Brain pericyte (primary cell): ENCODE measurements at places on chromosomes 4 and X.

GRCh38 chr4:77586951-77587383 is 18.7 kb upstream of the CXCL13 start:
- DNase-seq: no peak

DNA sequence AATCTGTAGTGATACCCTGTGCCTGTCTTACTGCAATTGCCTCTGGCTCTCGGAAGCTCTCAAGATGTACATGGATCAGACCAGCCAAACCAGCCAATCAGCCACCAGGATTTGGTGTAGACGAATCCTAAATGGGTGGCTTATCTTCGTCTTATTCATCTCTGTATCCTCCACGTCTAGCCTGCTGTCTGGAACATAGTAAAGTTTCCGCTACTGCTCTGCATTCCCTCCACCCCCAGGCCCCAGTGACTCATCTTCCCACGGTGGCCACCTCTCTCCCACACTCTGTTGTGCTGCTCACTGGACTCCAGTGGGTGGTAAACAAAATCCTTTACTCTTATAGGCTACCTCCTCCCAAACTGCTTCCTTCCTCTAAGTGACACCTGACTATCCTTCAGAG is 37.8 kb downstream of the SEPTIN6 start:
- no peak for DNase-seq

GRCh38 chrX:19040373-19040772 is 56.5 kb upstream of the PHKA2 start:
- DNase-seq: no peak

- DNase-seq: no peak
These were observed 929 bp downstream of the ZBTB33 start for GRCh38 chrX:120251471-120252011.

GRCh38 chr4:44720371-44720770 is 6.0 kb downstream of the GNPDA2 start:
- no peak for DNase-seq

GRCh38 chr4:76712564-76712963 is 185.4 kb downstream of the SOWAHB start:
- no peak for DNase-seq

GRCh38 chr4:122785099-122785498 is 41.5 kb upstream of the FGF2 start:
- no peak for DNase-seq

GRCh38 chrX:19743386-19743785 is 144.0 kb downstream of the SH3KBP1 start:
- DNase-seq: no peak

DNA sequence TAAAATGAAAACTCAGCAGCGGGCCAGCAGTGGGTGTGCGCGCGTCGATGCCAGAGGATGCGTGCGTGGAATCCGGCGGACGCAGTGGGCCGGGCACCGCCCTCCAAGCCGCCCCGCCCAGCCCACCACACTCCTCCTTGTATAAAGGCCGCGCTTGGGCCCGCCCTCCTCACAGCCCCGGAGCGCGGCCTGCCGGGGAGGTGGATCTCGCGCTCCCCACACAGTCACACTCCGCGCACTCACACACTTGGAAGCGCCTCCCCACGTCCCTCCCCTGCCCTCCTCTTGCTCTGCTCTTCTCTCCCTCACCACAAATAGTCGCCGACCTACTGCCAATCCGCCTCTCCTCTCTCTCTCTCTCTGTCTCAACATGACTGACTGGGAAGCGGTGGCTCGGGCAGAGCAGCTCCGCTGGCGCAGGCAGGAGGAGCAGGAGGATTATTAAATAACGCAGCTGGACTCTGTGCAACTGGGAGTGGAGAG is at the start of gene CCSER1:
Gene CCSER1, plus strand, starts transcription at position 172 of the 483 bp plus-strand sequence.
- DNase-seq: no peak

DNA sequence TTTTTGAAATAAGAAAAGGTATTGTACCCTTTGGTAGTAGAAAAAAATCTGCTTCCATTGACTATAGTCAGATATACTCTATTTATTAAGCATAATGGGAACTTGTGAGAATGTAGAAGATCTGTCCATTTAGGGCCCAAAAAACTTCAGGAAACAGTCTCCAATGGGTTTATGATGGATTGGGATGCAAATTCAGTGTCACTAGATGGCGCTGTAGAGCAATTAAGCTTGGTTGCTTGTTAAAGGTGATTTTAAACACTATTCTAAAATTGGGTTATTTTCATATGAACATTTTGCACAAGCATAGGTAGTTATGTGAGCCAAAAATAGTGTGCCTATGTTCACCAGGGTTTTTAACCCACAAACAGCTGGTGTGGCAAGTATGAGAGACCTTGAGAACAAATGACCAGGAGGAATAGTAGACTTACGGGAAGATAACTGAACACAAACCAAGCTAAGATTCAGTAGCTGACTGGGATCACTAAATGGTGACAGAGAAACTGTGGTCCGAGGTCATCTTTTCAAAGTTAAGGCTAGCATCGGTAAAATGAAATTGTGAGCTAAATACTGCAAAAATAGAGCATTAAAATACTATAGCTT is 80.3 kb upstream of the LSM6 start:
- peak; percentile 34 for DNase-seq

DNA sequence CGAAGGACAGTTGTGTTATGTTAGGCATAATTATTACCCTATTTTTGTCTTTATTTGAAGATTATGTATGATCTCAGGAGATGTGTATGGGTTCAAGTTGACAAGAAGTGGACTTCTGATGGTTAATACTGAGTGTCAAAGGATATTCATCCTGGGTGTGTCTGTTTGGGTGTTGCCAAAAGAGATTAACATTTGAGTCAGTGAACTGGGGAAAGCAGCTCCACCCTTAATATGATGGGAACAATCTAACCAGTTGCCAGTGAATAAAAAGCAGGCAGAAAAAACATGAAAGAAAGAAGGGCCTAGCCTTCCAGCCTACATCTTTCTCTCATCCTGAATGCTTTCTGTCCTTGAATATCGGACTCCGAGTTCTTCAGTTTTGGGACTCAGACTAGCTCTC is 332.6 kb downstream of the DTHD1 start:
- DNase-seq: no peak

DNA sequence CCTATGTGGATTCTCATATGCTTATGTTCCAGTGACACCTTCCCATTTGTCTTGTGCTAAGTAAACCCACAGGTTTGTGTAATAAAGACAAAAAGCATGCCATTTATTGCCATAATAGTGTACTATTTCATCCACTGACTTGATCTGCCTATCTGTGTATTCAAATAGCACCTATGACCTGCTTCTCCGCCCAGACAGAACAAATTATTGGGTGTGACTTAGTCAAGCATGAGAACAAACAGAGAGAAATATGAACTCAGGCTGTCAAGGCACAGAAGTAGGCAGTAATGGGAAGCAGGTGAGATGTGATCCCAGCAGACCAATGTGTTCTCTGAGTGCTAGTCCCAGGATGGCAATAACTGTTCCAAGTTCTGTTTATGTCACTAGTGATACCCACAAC is 25.4 kb downstream of the ELOVL6 start:
- no peak for DNase-seq

DNA sequence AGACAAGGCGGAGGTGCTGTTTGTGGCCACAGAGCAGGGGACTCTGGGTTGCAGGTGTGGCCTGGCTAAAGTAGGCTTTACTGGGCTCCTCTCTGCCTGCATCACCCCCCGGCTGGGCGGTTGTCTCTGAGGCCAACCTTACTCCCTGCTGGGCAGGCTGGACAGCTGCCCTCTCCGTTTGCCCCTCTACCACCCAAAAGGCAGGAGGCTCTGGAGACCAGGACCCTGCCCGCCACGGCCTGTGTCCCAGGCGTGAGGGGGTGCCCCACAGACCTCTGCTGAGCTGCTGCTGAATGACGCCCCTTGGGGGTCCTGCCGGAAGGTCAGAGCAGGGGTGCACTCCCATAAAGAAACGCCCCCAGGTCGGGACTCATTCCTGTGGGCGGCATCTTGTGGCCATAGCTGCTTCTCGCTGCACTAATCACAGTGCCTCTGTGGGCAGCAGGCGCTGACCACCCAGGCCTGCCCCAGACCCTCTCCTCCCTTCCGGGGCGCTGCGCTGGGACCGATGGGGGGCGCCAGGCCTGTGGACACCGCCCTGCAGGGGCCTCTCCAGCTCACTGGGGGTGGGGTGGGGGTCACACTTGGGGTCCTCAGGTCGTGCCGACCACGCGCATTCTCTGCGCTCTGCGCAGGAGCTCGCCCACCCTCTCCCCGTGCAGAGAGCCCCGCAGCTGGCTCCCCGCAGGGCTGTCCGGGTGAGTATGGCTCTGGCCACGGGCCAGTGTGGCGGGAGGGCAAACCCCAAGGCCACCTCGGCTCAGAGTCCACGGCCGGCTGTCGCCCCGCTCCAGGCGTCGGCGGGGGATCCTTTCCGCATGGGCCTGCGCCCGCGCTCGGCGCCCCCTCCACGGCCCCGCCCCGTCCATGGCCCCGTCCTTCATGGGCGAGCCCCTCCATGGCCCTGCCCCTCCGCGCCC is 920 bp downstream of the HTT-AS start:
- no peak for DNase-seq

- no peak for DNase-seq
These were observed 39.2 kb downstream of the FGFRL1 start for GRCh38 chr4:1050486-1051213.

- DNase-seq: peak; percentile 21
These were observed 1609.2 kb downstream of the STIM2 start for GRCh38 chr4:28469886-28470285.

DNA sequence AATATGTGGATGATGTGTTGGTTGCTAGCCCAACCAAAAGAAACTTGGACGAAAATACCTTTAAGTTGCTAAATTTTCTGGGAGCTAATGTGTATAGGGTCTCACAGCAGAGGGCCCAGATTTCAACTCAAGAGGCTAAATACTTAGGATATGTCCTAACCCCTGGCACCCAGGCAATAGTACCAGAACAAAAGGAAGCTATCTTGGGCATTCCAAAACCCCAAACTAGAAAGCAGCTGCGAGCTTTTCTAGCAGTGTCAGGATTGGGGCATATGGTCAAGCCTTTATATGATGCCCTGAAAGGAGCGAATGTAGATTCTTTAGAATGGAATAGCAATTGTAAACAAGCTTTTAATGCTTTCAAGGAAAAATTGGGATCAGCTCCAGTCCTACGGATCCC is 10.6 kb downstream of the CXCL2 start:
- DNase-seq: no peak

GRCh38 chrX:115892787-115893671 is 277.5 kb upstream of the AGTR2 start:
- no peak for DNase-seq

DNA sequence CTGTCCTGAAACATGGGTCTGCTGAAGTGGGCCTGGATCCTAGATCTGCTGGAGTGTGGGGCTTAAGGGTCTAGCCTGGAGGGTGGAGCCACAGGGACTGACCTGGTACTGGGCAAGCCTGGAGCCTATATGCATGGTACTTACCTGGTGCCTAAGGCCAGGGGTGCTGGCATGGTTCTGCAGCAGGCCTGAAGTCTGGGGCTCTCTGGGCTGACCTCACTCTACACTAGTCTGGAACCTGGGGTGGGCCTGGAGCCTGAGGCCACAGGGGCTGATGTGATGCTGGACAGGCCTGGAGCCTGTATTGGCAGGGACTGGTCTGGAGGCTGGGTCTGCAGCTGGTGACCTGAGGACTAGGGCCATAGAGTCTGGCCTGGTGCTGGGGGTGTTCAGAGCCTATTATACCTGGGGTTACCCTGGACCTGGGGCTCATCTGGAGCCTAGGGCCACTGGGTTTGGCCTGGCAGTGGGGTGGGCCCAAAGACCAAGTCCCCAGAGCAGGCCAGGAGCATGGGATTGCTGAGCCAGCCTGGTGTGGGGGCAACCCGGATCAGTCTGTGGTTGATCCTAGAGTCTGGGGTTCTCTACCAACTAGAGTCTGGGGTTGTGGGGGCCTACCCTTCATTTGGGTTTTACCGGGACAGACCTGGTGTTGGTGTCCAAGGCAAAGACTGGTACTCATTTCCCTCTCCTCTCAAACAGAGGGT is 179.6 kb downstream of the SLC4A4 start:
- no peak for DNase-seq

DNA sequence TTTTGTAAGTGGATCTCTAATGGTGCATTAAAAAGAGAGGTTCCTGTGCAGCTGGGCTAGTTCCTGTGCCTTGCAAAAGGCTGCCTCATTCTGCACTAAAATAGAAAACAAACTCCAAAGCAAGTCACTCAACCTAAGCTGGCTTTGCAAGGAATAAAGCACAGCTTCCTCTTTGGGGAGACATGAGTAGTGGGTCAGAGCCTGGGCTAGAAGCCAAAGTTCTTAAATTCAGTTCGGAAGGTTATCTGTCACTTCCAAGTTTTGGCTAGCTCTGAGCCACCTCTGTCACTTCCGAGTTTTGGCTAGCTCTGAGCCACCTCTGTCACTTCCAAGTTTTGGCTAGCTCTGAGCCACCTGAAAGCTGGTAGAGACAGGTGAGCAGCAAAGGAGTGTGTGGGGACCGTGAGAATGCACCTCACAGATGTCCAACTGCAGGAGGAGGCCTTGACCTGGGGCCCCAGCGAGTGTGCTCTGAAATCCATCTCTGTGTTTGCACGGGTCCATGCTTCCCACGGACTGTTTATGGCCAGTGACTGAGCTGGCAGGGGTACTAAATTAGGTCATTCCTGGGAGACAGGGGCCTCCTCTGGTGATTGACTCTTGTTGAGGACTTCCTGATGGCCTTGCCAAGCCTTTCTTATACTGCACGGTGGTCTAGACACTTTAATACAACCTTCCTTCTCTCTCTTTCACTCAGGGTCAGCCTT is 36.4 kb upstream of the MAMLD1 start:
- DNase-seq: no peak

GRCh38 chr4:73021634-73022033 is 47.9 kb downstream of the COX18 start:
- no peak for DNase-seq

DNA sequence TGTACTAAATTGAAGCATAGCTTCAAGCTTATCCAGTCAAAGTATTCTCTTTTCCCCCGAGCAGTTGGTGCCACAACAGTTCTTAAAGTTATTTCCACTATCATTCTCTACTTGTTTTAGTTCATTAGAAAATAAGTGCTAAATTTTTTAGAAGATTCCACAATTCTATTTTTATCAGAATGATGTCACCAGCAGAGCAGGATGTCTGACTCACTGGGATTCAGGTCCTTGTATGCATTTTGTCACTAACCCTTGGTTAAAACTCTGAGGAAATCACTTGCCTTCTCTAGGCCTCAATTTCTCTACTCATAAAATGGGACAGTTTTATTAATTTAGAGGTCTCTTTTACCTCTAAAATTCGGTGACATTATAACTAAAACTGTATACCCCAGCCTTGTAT is 3.4 kb downstream of the DDX53 start:
- DNase-seq: no peak

DNA sequence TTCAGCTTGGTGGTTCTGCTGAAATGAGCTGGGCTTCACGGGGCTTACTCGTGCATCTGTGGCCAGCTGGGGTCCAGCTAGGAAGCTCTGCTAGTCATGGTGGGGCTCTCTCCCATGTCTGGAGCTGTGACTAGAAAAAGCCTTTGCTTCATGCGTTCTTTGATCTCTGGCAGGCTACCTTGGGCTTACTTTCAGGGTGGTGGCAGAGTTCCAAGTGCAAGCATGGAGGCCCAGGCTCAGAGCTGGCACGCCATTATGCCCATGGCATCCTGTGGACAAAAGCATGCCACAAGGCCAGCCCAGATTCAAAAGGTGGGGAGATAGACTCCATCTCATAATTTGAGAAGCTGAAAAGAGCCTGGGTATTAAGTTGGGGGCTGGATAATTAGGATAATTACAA is 55.4 kb upstream of the GBA3 start:
- no peak for DNase-seq
